ENCODE measurements at places on chromosomes 3 and 15.

- no peak for DNase-seq
Observed at GRCh38 chr3:52222319-52223221, 2.9 kb downstream of the TLR9 start.

DNA sequence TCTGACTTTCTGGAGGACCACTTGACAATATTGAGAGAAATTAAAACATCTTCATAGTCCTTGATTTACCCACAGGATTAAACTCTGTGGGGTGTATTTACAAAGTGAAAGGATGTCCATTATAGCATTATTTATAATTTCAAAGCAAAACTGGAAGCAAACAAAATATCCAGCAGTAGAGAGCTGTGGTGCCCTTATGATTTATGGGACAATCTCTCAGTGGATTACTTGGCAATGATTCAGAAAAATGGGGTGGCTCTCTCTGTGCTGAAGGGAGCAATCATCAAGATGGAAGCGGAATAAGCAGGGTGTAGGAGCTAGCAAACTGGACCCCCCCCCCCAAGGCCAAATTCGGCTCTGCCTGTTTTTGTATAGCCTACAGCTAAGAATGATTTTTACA, 9.0 kb downstream of the PPCDC start:
- no peak for DNase-seq

- no peak for DNase-seq
Observed at GRCh38 chr3:114565216-114565615, 271.4 kb downstream of the TIGIT start.

DNA sequence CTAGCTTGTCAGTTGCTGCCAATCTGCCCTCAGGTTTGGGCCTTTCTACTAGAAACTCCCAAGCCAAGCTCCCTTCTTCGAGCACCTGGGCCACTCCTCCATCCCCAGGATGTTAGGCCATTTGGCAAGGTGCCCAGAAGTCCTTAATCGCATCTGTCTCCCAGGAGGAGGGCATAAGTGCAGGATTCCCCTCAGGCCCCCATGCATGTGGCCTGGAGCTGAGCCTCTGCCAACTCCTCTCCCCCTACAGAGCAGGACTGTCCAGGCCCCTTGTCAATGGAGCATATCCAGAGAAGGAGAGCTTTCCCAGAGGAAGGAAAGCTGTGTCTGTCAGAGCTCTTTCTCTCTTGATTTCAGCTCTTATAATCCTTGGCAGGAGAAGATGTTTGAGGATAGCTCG, 182.6 kb upstream of the ROPN1 start:
- DNase-seq = no peak

GRCh38 chr3:8856721-8857120, 87.3 kb upstream of the OXTR start:
- DNase-seq = no peak

GRCh38 chr3:64399205-64399800, 174.0 kb upstream of the PRICKLE2 start:
- DNase-seq = no peak

DNA sequence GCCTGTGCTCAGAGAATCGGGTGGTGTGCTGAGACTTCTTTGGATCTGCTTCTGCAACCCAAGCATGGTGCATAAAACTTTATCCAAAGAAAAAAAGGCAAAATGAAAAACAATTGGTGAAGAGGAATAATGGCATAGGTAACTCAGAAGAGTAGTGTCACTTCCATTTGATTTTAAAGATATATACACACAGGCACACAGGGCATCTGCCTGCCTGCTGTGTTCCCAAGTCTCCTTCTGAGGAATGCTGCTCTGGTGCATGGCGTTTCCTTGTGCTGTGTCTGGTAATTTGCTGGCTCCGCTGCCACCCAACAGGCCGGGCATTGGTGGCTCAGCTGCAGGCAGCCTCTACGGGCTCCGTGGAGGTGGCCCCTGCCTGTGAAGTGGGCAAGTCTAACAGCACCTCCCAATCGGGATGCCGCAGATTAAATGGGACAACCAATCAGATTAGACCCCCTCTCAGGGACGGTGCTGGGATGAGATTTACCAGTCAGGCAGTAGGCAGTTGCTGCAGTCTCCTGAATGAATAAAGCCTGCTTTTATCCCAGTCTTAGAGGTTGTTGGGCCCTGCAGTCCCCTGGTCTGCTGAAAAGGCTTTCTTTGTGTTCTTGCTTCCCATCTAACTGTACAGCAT, 253.7 kb upstream of the RASGRP1 start:
- DNase-seq = peak; percentile 28

- DNase-seq = no peak
Observed at GRCh38 chr3:54056521-54056920, 65.8 kb upstream of the CACNA2D3 start.

DNA sequence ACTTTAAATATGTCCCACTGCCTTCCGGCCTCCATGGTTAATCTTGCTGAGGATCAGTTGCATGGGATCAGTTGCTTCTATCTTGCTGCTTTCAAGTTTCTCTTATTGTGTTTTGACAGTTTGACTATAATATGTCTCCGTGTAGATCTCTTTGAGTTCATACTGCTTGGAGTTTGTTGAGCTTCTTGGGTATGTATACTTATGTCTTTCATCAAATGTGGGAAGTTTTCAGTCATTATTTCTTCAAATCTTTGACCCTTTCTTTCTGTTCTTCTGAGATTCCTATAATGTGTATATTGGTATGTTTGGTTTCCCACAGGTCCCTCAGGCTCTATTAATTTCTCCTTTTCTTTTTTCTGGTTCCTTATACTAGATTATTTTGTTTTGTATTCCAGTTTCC, 30.8 kb downstream of the PCCB start:
- no peak for DNase-seq

- no peak for DNase-seq
Observed at GRCh38 chr3:15307580-15307979, 24.8 kb downstream of the SH3BP5 start.

- DNase-seq = no peak
Observed at GRCh38 chr3:141382571-141382970, 14.3 kb downstream of the ZBTB38 start.

- DNase-seq = peak; percentile 56
Observed at GRCh38 chr3:46629551-46630517, 17.5 kb downstream of the FAM240A start.

DNA sequence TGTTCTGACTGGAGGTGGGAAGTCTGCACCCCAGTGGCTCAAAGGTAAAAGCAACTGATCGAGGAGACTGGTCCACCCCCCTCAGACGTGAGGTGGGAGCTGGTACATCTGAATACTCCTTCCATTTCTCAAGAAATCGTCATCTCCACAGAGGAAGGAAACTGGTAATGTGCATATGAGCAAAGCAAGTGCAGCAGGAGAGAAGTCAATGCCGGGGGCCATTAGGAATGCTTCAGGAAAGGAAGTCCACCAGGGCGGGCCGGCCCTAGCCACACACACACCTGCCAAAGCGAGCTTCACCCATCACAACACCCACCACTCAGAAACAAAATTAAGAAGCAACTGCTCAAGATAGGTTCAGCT, 8.5 kb downstream of the TBC1D2B start:
- DNase-seq = no peak

DNA sequence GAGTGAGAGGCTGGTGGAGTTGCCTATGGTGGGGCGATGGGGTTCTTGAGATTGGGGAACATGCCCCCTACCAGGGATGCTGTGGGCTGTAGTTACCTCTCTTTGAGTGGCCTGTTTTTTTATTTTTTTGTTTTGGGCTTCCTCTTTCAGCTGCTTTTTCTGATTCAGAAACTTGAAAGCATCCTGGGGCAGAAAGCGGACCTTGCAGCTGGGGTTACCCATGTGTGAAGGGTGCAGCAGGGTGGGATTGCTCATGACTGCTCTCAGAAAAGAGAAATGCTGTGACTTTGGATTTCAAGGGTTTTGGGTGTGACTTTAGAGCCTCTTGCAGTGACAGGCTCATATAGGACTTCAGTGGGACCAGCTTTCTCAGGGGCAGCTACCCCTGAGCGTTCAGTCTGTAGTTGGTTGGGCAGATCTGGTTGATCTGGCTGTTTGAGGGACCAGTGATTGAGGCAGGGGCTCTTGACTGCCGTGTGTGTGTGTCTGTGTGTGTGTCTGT, 1.8 kb downstream of the LIMD1 start:
- no peak for DNase-seq

GRCh38 chr3:173584093-173584837, 186.7 kb downstream of the NLGN1 start:
- DNase-seq = no peak

GRCh38 chr3:162719684-162720341, 1223.2 kb downstream of the OTOL1 start:
- no peak for DNase-seq

GRCh38 chr15:85100186-85100937, 118.7 kb downstream of the PDE8A start:
- no peak for DNase-seq

DNA sequence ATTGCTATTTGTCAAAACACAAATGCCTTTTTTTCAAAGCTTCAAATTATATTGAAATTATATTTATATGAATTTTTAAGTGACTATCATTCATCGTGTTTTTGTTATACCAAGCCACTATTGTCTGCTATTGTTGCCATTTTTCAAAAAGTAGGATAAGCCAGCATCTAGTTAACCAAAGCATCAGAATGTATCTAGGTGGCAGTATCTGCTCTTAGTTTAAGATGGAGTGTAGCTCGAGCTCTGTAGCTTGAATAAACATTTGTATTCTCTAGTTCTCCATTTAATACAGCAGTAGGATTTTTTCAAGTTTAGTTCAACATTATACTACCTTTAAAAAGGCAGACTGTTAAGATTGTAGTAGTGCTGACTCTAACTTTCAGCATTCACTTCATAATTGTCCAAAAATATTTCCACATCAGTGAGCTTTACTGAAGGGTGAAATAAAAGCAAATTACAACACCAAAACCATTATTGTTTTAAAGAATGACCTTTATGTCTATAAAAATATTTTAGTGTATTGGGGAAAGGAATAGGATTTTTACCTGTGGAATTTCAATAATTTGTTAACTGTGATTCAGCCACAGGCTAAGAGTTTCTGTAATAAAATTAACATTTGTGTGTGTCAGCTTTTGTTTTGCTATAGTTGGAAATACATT, 19.6 kb upstream of the C15orf61 start:
- no peak for DNase-seq

- no peak for DNase-seq
Observed at GRCh38 chr15:60326824-60327654, 70.7 kb downstream of the ANXA2 start.

DNA sequence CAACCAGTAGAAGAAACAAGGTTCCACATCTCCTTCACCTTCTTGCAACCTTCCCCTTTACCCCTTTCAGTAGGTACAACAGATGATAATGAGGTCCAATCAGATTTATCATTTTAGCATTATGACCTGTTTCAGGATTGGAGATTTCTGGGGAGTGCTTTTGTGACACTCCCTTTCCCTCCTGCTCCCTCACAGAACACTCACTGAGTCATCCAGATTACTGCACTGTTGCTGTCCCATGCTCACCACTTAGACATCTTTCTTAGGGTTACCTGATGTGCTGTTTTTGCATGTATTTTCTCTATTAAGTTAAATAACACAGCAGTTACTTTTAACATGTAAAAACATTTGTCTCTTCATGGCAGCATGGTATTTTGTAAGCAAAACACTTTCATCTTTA, 118.5 kb downstream of the MFSD1 start:
- no peak for DNase-seq

GRCh38 chr15:101489599-101490407, at the start of gene PCSK6:
Gene PCSK6 (minus strand): TSS chr15:101489707. CDS start chr15:101489670, 37 bp downstream.
- DNase-seq = no peak

DNA sequence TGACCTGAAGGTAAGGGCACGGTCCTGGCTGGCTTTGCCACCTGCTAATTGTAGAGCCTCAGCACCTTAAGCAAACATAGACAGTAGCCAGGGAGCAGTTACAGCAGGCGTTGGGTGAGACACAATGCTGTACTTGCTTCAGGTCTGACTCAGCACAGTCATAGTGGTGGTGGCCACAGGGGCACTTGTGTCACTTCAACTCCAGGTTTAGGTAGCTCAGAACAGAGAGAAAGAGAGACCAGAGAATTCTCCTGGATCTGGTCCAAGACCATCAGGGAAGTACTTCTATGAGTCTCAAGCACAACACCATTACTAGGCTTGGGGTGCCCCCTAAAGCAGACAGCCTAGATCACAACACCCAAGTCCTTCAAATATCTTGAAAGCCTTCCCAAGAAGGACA, 204.4 kb downstream of the OTOL1 start:
- DNase-seq = no peak

DNA sequence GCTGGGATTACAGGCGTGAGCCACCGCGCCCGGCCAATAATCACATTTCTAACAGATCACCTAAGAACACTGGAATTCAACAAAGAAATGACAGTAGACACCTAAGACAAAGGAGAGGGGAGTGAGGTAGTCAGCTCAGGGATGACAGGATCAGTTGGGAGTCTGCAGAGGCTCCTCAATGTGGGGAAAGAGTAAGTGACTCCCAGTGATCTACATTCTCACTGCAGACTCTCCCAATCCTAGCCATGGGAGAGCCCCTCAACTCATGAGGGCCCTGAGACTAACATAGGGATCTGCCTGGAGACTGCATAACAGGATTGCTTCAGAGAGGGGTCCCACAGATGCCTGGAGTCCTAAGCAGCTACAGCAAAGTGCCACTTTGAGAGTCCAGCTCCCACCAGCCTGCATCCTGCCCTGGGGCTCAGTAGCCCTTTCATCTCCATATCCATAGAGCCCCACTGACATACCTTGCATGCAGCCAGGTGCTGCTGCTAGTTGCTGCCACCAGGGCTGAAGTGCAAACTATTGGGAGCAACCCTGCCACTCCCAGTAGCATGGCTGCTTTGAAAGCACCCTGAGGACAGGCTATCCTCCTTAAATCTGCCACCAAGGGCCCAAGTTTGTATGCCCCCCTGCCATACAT, 21.8 kb upstream of the PFN2 start:
- DNase-seq = no peak

- DNase-seq = no peak
Observed at GRCh38 chr3:141124715-141125114, 73.6 kb downstream of the SPSB4 start.

DNA sequence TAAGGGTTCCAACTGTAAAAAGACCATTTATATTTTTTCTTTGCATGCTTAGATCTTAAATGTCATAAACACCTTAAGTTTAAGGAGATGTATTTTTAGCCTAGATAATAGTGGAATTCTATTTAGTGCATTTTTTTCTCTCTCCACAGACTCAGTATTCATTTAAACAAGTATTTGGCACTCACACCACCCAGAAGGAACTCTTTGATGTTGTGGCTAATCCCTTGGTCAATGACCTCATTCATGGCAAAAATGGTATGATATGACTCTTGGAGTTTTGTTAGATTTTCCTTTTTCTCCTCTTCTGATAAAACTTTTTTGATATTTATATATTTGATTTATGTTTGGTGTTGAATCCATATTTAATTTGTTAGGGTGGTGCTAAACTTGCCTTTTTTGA, 7.3 kb downstream of the KIF23 start:
- no peak for DNase-seq

- DNase-seq = no peak
Observed at GRCh38 chr15:84847382-84847781, 30.2 kb downstream of the ALPK3 start.

DNA sequence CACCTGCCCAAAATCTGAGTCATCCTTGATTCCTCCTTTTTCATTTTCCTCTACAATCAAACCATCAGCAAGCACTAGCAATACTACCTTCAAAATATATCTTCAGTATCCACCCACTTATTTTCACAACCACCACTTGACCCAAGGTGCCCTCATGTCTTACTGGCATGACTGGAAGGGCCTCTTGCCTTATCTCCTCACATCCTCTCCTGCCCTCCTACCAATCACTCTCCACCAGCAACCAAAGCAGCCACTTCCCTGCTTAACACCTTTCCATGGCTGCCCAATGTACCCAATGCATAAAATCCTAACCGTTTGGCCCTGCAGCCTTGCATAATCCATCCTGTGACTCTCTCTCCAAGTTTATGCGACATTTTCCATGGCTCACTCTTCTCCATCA, 76.0 kb downstream of the MTHFS start:
- no peak for DNase-seq

Measured in nucleus accumbens (tissue), 56 donors.